ENCODE measurements at places on chromosomes 4 and X.

GRCh38 chrX:361231-362145 lies 25.2 kb downstream of the PPP2R3B start:
- DNase-seq, result no peak

DNA sequence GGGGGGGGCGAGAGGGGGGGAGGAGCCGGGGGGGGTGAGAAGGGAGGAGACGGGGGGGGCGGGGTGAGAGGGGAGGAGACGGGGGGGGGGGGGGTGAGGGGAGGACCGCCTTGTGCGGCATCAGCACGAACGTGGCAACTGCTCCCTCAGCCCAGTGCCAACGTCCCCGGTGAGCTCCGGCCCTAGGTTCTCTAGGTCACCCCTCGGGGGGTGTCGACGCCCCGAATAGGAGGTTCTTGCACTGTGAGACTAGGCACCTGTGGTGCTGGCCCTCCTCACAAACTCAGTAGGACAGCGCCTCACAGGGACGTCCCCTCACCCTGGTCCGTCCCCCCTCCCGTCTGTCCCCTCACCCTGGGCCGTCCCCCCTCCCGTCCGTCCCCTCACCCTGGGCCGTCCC lies 21.5 kb upstream of the GTPBP6 start:
- DNase-seq, result no peak

DNA sequence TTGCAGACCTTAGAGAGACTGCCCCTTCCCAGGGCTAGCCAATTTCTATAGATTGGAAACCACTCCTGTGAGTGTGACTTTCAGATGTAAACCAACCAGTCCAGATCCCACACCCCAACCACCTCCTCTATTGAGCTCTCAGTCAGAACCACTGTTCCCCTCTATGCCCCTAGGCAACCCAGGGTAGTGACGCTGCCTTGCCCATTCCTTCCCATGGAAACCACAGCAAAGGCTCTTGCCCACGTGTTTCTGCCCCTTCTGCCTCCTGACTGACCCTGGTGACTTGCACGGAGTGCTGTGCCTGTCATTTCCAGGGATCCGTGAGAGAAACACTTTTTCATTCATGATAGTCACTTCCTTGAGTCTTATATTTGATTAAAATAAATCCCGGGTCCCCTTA lies 32.4 kb downstream of the CYTL1 start:
- DNase-seq, result no peak

DNA sequence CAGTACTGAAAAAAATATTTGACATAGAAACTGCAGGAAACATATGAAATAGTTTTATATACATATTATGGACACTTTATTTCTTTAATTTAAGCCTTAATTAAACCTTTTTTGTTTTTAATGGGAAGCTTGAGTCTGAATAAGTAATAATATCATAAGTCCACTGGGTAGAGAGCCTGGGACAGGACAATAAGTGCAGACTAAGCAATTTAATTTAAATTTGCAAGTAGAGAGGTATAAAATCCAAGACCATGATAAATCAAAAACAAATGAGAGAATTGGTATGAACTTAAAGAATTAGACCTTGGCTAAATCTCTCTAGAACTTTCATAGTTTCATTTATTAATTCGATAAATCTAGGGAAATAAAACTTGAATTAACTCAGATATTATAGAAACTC lies 571.2 kb downstream of the ARAP2 start:
- no peak for DNase-seq

DNA sequence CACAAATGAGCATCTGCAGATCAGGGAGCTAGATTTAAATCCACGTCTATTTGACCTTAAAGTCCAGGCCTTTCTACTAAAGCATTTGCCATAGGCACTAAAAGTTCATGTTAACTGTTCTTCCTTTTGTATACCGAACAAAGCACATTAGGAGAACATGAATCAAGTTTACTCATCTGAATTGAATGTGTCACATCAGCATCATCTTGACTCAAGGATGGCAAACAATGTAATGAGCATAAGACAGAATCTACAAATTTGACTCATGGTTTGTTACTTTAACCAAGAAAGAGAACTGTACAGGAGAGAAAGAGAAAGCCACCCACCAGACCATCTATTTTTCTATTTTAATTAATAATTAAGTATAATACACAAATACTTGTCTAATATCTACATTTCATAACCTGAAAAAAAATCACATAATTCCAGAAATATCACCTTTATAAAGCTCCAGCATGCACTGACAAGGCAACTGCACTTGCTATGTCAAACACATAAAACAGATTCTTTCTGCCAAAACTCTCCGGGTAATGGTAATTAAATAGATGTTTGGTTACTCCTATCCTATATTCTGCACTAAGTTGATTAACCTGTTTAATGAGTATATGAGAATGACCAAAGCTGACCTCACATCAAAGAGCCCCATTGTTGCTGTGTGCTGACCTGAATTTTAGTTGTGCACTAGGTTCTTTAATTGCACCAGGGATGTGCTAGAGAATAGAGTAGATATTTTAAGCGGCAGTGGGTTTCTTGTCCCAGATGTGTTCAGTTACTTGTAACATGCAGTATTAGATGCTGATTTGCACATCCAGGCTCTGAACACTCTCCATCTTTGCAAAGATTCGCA lies 42.5 kb upstream of the LEF1 start:
- no peak for DNase-seq

GRCh38 chrX:13101441-13102139 lies 57.2 kb upstream of the FAM9C start:
- DNase-seq, result peak; percentile 66

DNA sequence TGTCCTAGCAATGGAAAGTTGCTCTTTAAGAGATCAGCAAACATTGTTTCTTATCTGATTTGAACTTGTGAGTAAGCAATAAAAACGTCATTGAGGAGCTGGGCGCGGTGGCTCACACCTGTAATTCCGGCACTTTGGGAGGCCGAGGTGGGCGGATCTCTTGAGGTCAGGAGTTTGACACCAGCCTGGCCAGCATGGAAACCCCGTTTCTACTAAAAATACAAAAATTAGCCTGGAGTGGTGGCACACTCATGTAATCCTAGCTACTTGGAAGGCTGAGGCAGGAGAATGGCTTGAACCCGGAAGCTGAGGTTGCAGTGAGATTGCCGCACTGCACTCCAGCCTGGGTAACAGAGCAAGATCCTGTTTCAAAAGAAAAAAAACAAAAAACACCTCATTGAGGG lies 11.2 kb upstream of the PLAC8 start:
- peak; percentile 79 for DNase-seq

GRCh38 chr4:825971-826330 lies at the start of gene CPLX1:
CPLX1 (minus strand) TSS chr4:826129; CDS start chr4:824522, 1,607 bp downstream.
- no peak for DNase-seq

GRCh38 chrX:33385546-33385945 lies 174.2 kb upstream of the DMD start:
- no peak for DNase-seq

DNA sequence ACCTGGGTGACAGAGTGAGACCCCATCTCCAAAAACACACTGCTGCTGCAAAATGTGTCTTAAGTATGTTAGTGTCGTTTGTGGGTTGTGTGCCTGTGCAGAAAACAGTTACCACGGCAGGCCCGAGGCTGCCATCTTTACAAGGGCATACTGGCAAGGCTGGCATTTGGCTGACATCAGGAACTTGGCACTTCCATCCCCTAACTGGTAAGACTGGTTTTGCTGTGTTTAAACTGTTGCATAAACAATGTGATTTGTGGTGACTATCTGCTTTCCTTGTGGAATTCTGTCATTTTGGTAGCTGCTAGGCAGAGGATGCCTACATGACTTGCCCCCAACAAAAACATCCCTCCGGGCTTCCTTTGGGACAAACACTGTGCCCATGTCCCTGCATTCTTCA lies 12.3 kb downstream of the LRP2BP start:
- DNase-seq, result no peak

DNA sequence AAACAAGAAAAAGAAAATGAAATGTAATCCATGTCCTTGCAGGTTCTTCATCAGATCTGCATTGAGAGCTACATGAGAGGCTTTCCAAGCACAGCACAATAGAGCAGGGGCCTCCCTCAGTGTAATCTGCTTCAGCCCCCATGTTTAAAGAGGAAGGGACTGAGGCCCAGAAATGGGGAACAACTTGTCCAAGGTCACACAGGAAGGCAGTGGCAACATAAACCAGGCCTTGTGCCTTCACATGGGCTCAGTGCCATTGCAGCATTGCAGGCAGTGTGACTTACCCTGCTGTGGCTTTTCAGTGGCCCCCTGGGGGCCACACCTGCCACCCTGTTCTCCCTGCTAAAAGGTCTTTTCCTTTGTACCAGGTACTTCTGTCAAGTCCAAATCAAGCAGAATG lies 20.9 kb upstream of the CD99L2 start:
- no peak for DNase-seq

DNA sequence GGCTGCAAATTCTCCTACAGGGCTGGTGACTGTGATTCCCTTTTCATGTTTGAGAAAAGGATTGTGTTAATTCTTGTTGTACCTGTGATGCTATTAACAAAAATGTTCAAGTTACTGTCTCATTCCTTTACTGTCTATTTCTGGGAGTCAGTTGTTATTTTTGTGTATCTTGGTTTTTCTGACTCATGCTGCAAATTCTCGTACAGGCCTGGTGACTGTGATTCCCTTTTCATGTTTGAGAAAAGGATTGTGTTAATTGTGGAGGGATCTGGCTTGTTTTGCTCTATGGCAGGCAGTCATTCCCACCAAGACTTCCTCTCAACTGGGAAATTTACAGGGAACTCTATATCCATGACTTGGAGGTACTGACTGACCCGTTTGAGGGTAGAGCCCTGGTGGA lies 693.4 kb upstream of the INTU start:
- no peak for DNase-seq

GRCh38 chrX:128846385-128846784 lies 676.9 kb downstream of the SMARCA1 start:
- no peak for DNase-seq

- DNase-seq, result no peak
These were observed 45.6 kb downstream of the RAPGEF2 start for GRCh38 chr4:159148441-159148840.

DNA sequence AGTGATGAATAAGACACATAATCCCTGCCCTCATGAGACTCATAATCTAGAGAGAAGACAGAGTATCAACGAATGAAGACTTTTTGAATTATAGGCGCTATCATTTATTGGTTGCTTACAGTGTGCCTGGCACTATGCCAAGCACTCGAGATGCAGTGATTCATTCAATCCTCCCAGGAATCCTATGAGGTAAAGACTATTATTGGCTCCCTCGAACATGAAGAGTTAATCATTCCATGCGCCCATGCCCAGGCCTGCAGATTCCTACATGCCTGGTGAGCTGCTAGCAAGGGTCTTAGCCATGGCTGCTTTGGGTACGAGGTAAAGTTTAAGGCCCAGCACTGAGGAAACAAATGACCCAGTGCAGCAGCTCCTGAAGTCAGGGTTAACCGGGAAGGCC lies 47.0 kb downstream of the TEX13B start:
- no peak for DNase-seq

DNA sequence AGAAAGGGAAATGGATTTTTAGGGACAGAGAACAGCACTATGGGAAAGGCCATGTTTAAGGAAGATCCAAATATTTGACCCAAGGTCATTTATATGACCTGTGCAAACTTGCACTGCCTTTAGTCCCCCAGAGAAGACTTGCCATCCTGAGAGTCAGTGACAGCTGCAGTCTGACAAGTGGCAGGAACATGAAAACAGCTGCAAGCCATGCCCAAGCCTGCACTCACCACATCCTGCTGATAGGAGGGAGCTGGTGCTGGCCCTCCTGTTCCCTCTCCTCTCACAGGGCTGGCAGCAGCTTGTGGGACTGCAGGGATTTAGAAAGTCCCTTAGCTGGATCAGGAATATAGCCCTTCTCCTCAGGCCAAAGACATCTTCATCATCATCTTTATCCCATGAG lies 187.7 kb downstream of the RAP1GDS1 start:
- peak; percentile 65 for DNase-seq

DNA sequence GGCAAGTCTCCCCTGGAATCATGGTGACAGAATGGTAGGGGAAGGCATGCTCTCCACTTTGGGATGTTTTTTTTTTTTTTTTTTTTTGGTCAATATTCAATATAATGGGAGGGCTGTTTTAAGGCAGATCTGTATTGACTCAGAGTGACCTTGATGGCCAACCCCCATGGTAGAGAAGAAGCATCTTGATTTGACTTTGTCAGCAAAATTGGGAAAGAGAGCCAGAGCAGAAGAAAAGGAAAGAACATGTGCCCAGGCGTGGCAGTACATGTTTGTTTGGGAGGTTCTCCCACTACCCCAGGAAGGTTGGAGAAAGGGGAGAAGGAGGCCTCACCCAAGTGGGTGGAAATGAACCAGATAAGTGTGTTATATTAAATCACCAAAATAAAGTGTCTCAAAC lies 62.2 kb upstream of the TBC1D9 start:
- DNase-seq, result no peak

DNA sequence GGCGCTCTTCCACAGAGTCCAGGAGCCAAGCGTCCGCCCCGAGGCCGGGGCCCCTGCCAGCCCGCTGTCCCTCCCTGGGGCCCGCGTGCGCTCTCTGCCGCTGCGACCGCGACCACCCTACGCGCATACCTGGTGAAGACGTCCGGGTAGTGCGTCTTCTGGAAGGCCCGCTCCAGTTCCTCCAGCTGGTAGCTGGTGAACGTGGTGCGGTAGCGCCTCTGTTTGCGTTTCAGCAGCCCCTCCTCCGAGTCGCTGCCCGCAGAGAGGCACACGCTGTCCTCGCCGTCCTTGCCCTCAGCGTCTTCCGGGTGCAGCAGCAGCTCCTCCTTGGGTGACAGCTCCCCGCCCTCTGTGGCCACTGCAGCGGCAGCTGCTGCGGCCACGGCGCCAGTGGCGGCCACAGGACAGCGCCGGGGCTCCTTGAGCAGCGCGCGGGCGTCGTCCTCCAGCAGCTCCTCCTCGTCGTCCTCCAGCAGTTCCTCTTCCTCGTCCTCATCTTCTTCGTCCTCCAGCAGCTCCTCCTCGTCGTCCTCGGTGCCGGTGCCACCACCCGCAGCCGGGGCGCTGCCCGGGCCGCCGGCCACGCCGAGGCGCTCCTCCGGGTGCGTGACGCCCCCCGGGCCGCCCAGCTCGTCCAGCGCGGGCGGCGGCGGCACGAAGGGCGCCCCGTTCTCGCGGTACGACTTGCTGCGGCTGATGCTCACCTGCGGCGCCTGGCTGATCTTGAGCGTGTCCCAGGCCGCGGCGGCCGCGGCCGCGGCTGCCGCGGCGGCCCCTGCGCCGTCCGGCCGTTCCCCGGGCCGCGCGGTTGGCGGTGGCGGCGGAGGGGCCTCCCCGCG lies 2.8 kb downstream of the ARX start:
- no peak for DNase-seq

DNA sequence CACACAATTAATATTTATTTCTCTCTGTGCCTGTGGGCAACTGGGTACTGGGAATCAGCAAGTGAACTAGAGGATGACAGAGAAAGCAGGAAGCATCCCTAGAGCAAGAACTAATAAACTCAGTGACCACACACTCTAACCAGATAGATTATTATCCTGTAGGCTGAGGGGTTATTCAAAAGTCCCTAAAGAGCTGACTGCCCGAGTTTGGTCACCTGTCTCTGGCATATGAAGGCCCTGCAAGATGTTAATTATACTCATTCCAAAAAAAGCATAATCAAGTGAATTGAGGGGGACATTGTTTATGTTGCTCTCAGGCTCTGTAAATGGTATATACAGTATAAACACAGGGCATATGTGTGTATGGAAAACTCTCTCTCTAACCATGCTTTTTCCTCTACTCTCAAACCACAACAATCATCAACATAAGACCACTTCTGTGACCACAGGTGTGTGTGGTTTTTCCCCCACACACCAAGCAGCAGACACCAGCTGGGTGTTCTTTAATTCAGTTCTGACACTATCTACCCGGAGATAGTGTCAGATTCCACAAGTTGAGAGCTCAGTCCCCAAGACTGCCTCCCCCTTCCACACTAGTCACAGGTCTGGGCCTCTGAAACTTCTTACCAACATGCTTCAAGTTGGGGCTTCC lies 6.2 kb upstream of the HPSE start:
- DNase-seq, result peak; percentile 54
